ENCODE measurements at places on chromosomes 5 and 9.

DNA sequence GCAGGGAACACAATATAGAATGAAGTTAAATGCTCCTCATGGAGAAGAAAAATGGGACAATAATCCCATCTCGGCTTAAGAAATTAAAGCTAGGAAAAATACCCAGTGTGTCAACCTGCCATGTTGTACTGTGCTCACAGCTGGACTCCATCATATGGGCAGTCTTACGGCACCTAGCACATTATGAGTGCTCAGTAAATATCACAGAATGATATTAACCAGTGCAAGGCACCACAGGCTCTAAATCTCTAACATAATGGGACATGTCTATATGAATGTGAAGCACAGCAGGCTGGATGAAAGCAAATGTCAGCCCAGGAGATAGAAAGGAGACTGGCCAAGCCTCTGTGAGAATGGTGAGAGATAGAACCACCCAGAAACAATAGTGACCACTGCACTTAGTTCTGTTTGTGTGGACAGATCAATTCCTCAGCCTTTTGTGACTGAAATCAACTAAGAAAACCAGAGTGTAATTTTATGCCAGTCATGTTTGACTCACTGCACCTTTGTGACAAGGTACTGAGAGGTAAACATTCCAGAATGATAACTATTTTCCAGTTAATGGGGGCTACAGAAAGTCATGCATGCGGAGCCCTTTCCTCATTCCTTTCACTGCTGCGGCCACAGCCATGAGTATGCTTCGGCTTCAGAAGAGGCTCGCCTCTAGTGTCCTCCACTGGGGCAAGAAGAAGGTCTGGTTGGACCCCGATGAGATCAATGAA, 140.4 kb upstream of the CDH6 start:
- no peak for DNase-seq

GRCh38 chr5:131419877-131420276, 156.0 kb downstream of the CDC42SE2 start:
- DNase-seq: no peak

- no peak for DNase-seq
Observed at GRCh38 chr5:88772047-88772446, 110.9 kb downstream of the MEF2C start.

DNA sequence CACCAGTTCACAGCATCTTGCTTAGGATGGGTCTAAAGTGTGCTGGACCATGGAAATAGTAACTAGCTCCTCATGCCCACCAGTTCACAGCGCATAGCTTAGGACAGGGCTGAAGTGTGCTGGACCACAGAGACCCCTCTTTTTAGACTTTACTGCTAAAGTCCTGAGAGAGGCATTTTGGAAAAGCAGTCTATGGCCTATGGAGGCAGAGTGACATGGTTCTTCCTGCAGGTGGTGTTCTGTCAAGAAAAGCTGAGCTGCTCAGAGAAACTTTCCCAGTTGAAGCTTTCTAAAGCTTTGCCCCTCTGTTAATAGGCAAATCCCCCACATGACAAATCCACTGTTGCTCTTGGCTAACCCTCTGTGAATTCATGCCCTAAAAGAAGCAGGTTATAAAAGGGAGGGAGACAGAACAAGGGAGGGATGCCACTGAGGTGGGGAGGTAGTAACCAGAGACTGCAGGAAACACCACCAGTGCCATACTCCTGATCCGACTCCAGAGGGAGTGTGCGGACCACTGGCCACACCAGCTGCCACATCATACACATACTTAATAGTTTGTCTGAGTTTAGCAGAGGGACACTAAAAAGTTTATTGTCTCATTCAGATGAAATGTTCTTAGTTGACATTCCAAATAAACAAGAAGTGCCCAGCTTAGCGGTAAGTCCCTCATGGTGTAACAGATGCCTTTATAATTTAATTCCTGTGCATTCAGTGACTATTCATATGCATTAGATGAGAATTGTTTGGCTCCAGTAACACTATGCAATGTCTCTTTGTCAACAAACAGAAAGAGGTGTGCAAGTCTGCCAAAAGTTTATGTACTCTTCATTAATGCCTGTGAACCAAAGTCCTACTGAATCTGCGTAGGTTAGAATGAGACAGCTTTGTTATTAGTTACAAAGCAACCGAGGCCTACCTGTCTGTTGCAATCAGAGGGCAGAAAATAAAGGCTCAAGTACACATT, 236.2 kb upstream of the NFIL3 start:
- no peak for DNase-seq

DNA sequence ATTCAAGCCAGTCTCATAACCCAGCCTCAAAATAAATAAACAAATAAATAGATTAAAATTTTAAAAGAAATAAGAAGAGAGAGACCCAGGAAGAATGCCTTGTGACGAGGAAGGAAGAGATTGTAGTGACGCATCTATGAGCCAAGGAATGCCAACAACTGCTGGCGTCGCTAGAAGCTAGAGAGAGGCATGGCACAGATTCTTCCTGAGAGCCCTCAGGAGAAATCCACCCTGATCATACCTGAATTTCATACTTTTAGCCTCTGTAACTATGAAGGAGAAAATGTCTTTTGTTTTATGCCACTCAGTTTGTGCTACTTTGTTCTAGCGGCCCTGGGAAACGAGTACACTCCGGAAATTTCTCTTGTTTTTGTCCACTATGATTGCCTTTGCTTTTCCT, 103.9 kb downstream of the C9orf50 start:
- DNase-seq: no peak

GRCh38 chr5:176889321-176890280, 9.5 kb downstream of the HK3 start:
- DNase-seq: no peak

DNA sequence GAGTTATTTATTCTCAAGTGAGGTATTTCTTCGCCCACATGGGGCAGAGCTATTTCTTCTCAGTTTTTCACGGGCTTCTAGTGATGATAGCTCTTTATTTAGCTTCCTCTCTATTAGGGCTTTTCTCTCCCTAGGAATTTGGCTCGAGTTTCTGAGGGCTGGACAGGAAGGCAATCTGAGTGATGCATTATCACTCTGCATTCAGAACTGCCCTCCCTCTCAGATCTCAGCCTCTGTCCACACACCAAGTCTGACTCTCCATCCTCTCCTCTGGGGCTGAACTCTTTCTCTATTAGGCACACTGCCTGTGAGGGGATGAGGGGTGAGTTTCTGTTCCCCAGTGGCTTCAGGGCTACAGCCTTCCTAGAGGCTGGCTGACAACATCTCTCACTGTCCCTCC, 14.9 kb upstream of the SCAMP1 start:
- no peak for DNase-seq

DNA sequence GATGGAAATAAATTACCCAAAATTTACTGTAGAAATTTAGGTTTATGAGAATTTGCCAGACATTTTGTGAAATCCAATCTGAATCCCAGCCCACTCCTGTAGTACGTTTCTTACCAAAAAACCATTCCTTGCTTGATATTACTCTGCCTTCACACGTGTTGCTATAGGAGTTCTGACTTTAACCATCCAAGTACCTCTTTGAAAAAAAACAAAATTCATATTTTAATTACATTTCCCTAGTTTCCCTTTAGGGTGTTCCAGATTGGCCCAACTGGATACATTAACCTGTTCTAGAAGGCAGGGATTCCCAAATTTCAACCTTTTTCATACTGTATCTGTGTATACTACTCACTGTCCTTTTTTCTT, 1.4 kb upstream of the PJA2 start:
- no peak for DNase-seq

GRCh38 chr9:68416936-68417564, 60.6 kb downstream of the PGM5 start:
- DNase-seq: no peak

DNA sequence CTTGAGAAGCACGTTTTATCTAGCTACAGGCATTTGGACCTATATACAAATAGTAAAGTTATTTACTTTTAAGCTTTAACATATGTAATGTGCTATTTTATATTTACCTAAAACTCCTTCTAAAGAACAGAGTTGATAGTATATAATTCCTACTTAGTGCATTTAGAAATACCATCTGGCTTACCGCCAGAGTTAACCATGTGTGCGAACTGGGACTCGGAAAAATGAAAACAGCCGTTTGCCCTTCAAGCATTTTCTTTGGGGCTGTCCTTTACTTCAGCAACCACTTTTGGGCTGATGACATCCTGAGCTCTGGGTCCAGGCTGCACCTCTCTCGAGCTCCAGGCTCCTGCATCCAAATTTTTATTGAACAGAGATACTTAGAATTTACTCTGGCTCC, 21.9 kb upstream of the DHFR start:
- no peak for DNase-seq

GRCh38 chr9:107049803-107050184, 186.8 kb downstream of the ZNF462 start:
- no peak for DNase-seq

DNA sequence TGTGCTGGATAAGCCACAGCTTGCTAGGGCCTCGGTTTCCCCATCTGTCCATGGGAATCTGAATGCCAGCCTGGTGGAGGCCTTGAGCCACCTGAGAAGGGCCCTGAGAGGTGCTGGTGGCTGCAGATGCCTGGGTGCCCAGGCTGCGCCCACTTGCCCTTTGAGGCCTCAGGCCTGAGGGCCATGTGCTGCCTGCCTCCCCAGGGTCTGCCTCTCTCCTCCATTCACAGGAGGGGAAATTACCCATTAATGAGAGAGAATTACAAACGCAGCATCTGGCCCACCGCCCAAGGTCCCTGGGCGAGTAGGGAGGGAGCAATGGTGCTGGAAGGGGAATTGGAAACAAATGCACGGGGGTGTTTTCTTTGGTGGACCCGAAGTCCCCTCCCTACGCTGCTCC, 59.6 kb downstream of the BARX1 start:
- DNase-seq: no peak
